ENCODE measurements at places on chromosomes 5 and 9.

DNA sequence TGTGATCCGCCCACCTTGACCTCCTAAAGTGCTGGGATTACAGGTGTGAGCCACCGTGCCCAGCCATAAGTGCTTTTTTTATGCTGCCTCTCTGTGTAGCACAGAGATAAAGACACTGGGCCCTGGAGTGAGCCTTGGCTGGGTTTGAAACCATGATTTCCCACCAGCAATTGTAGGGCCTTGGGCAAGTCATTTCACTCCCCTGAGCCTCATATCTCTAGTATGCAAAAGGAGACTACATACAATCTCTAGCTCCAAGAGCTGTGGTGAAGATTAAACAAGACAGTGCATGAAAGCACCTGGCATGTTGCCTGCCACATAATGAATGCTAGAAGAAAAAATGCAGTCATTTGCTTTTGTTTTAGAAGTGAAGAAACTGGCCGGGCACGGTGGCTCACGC, 3.9 kb downstream of the FABP6 start:
- DNase-seq, result no peak

DNA sequence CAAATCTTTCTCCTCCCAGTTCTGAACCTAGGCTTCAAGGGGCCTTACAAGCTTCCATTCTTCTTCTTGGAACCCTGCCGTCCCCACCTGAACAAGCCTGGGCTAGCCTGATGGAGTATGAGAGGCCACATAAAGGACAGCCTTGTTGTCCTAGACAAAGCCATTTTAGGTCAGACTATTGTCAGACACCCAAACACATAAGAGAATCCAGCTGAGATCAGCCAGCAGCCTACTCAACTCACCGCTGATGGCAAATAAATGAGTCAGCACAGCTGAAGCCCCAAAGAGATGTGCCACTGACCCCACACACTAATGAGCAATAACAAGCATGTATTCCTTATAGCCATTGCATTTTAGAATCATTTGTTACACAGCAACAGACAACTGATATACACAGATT, 33.8 kb downstream of the SVEP1 start:
- DNase-seq, result no peak

GRCh38 chr9:13661014-13661413, 381.5 kb upstream of the MPDZ start:
- DNase-seq, result no peak

GRCh38 chr5:76805821-76806505, 12.9 kb upstream of the F2RL1 start:
- no peak for DNase-seq

DNA sequence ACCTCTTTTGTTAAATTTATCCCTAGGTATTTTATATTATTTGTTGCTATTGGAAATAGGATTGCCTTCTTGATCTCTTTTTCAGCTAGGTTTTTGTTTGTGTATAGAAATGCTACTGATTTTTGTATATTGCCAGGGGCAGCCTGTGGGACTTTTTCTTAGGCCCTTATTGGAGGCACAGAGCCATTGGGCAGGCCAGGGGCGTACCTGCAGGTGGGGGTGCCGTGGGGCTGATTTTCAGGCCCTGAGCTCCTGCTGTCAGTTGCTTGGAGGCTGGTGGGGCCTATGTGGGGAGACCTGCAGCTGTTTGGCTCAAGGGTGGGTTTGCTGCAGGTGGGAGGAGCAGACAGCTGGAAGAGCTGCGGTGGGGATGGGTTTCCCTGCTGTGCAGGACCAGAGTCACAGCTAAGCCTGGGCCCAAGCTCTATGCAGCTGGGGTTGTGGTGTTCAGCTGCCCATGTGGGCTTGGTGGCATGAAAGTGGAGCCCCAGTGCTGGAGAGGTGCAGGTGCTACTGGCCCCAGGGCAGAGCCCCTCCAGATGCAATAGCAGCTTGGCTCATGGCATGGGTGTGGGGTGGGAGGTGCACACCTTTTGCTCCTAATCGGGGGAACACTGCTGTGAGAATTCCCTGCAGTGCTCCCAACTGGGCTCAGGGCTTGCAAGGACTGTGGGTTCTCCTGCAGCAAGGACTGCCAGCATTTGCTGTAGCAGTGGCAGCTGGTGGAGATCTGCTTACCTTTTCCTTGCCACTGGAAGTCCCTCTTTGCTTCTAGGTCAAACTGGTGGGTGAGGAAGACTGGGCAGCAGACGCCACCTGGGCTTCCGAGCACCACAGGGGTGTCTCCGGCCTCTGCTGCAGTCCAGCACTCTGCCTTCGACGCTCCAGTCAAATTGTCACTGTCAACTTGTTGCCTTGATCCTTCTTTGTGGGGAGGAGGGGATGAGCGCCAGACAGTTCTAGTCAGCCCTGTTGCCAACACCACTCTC, 7.6 kb upstream of the CLPTM1L start:
- no peak for DNase-seq

GRCh38 chr5:150167908-150168307, 1.3 kb downstream of the CDX1 start:
- no peak for DNase-seq

- DNase-seq, result no peak
Measured at GRCh38 chr9:133824802-133825186, 86.6 kb upstream of the SARDH start.

DNA sequence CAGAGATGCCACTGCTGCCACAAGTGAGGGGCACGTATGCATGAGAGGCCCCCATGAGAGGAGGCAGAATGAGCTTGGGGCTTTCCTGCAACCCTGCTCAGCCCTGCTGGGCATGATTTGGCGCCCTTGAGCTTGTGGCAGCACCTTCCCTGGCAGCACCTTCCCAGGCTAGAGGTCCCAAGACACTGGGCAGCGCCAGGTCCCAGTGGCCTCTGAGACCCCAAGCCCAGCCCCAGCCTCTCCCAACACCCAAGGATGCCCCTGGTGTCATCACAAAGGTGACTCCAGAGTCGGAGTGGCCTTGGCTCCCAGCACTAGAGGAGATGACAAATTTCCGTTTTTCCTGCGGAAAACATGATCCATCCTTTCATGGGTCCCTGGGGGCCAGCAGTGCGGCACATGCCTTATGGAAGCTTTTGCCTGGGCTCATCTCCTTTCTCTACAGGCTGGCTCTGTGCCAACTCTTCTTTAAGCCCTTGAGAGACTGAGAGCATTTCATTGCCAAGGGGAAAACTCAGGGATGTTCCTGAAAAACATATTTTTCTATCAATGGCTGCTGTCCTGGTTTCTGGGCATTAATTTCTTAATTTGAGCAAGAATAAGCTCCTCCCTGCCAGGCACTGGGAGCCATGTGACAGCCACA, 77.1 kb upstream of the ADAMTS2 start:
- DNase-seq, result no peak

DNA sequence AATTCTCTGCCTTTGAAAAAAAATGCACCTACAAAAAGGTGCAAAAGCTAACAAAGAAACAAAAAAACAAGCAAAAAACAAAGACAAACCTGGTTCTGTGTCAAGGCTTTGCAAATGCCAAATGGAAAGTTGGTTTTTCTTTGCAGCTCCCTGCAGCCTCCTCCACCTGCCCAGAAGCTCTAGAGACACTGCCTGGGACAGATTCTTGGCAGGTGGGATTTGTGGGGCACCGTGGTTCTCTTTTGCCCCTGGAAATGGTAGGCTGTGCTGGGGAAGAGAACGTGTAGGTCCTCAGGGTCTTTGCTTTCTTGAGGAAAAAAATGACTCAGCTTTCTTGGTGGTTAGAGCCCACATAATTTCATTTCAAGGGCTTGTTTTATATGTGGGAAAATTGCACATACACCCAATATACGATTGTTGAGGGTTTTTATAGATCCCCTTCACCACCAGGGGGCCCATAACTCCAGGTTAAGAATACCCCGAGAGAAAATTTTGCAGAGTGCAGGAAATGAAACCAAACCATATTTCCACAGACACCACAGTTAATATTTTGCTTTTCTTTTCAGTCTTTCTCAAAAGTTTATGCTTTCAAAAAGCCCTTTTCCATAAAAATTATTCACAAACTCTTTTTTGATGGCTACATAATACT, 58.7 kb downstream of the NXNL2 start:
- DNase-seq, result no peak
